ENCODE measurements at places on chromosomes 6 and 20.

DNA sequence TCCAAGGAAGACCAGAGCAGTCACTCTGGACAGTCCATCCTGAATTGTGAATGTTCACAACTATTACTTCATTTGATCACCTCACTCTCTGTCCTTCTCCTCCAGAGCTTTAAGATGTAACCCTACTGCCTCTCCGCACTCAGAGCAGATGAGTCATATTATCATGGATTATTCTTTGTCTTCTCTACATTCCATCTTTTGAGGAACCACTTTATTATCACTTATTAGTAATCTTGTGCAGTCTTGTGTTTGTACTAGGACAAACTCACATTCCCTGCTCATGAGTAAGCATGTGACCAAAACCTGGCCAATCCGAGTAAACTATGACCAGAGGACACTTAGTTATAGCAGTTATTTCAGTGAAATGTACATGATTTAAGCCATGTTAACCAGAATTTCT, 401.5 kb upstream of the ADGRB3 start:
- DNase-seq: no peak

GRCh38 chr20:57601211-57601570, 19.0 kb downstream of the ZBP1 start:
- DNase-seq: no peak

DNA sequence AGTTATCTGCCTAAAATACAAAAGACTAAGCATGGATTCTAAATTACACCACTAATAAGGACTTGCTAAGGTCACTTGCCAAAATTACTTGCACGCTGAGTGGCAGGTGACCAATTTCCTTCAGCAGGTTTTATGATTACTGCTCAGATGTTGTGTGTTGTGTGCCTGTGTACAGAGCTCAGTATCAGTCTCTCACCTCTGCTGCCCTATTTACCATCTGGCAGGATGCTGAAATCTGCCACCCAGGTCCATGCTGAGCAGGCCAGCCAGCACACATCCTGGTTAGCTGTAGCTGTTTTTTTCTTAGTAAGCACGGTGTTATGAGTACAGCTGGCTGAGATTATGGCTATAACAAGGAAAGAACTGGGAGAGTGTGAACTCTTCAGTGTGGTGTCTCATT, 34.0 kb downstream of the ELOVL4 start:
- DNase-seq: no peak

- no peak for DNase-seq
These were observed 61.9 kb downstream of the CDS2 start for GRCh38 chr20:5188736-5189135.

DNA sequence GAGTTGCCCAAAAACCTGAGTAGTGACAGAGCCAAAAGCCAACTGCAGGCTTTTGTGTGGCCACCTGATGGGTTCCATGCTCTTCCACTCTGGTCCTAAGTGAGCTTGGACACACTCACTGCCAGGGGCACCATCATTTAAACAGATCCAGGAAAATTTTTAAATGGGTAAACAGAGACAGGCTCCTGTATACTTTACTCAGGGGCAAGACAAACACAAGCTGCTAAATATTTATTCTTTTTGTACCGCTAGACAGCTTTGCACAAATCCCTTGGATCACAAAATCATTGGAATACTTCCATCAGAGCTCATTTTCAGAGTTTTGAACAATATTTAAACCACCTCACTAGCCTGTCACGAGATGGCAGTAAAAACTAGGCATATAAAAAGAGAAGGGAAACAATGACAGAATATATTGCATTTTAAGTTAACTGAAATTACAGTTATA, 31.4 kb downstream of the GCLC start:
- no peak for DNase-seq

DNA sequence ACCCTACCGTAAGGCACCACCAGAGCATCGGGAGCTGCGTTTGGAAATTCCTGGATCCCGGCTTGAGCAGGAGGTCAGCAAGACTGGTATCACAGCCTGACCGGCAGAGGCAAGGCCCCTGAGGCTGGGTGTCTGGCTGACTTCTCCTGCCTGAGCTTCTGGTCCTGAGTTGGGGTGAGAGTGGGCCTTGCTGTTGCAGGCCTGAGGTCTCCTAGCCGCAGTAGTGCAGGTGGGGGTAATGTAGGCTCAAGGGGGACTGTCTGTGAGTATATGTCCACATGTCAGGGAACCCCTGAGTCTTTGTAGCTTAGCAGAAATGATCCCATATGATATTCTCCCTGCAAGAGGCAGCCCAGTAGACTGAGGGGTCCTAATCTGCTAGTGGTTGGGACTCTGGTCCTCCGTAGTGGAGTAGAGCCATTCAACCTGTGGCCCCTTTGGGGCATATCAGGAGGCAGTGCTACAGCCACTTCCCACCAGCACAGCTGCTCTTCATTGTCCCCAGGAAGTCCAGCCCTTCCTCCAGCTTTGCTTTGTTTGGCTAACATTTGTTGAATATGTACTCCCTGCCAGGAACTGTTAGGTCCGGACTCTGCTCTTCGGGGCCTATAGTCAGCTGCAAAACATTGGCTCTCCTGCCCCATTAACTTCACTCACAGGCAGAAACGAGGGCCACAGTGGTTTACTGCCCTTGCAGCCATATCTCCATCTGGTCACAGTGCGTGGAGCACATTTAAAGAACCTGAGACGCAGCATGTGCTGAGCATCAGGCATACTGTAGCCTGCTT, 10.9 kb downstream of the LRRC73 start:
- DNase-seq: peak; percentile 20

GRCh38 chr20:24767623-24768100, 181.4 kb upstream of the CST7 start:
- DNase-seq: no peak

DNA sequence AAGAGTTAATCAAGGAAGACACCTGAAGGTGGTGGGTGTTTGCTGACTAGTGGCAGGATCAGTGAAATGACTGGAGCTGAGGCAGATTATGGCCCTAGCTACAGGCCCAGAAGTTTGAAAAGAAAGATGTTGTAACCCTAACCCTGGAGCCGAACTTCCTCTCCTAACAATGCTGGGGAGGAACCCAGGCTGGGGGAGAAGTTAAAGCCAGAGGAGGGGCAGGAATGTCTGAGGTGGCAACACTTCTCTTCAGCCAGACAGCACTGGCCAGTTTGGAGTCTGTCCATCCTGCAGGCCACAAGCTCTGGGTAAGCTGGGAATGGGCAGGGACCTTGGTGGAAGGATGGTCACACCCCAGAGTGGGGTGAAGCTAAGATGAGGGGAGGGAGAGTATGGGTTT, at the start of gene LST1:
TSS of gene LST1 (plus strand) at position 270 of the 400 bp plus-strand sequence. CDS start 1,023 bp downstream, outside the sequence.
- no peak for DNase-seq

- peak; percentile 10 for DNase-seq
These were observed 28.9 kb downstream of the EIF2S2 start for GRCh38 chr20:34083137-34083536.

- DNase-seq: no peak
These were observed 29.4 kb downstream of the PHIP start for GRCh38 chr6:79048611-79049010.

GRCh38 chr20:16216914-16217230, 356.4 kb downstream of the KIF16B start:
- no peak for DNase-seq

GRCh38 chr6:161788531-161788930, 514.7 kb upstream of the AGPAT4 start:
- no peak for DNase-seq

GRCh38 chr6:8530785-8531435, 95.6 kb upstream of the SLC35B3 start:
- no peak for DNase-seq

DNA sequence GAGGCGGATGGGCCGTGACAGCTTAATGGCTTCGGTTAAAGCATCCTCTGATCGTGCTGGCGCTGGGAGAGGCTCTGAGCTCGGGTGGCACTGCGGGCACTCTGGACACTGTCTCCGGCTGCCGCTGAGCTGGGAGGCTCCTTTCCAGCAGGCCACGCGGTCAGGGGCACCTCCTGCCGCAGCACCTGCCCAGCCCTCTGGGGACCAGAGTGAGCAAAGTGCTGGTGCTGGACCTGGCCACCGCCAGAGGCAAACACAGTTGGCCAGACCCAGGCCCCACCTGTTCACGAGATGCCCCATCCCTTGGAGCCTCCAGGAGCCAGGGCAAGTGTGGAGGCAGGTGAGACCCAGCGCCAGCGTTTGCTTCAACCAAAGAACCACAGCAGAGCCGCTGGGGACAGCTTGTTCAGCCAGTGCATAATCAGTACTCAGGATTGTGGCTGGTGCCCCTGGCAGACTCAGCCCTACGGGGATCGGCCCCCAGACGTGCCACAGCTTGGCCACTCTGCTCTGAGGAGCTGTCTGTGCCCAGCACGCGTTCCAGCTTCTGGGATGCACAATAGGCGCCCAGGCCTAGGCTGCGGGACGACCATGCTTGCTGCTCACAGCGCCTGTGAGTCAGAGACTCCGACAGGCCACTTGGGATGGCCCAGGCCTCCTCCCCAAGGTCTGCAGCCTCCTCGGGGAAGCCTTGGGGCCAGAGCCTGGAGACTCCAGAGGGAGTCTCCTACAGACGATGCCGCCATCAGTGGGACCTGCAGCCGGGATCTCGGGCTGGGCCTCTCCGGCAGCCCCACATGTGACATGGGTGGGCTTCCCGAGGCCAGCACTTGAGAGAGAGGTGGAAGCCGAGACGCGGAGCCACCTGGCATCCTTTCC, 38.2 kb upstream of the SLCO4A1 start:
- DNase-seq: no peak

DNA sequence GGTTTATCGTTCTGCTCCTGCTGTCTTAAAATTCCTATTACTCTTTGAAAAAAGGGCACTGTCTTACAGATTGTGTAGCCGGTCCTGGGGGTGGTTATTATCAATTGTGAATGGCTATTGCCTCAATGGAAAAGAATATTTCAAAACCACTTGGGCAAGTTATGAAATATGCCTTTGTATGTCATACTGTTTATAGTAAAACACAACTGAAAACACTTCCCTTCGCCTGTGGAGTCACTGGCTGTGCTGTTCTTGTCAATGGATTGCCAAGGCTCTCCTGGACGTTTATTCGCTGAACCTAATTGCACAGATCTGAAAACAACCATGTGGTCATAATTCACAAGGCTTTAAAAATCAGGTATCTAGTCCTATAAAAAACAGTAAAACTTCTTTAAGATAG, 47.8 kb upstream of the TAGAP start:
- DNase-seq: no peak

DNA sequence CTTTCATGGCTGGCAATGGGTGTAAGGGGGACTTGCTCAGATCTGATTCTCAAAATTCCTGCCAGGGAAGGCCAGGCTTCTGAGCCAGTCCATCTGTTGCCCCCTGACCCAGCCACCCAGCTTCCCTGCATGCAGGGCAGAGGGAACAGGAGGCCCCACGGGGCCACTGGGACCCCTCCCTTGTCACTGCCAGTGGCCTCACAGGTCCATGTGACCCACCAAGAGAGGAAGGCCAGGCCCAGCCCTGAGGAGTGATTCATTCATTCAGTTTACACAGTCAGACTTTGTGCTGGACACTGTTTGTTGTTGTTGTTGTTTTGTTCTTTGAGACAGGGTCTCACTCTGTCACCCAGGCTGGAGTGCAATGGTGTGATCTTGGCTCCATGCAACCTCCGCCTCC, 39.5 kb downstream of the UBE2V1 start:
- DNase-seq: no peak

DNA sequence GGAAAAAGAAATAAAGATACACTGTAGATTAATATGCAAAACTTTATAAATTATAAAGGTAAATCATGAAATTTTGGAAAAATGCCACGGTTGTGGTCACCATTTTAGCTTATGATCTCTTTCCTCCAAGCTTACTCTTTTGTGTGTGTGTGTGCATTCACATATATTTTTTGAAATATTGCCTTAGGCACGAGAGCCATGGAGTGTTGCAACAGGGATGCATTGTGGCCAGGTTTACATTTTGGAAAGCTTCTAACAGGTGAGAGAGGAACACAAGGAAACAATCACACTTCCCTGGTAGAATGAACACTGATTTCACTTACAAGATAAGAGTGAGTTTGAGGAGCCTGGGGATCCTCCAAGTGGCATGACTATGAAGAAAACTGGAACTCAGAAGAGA, 214.5 kb upstream of the TENT5A start:
- no peak for DNase-seq

GRCh38 chr6:26197933-26198721, 110.9 kb downstream of the HFE start:
- peak; percentile 82 for DNase-seq

DNA sequence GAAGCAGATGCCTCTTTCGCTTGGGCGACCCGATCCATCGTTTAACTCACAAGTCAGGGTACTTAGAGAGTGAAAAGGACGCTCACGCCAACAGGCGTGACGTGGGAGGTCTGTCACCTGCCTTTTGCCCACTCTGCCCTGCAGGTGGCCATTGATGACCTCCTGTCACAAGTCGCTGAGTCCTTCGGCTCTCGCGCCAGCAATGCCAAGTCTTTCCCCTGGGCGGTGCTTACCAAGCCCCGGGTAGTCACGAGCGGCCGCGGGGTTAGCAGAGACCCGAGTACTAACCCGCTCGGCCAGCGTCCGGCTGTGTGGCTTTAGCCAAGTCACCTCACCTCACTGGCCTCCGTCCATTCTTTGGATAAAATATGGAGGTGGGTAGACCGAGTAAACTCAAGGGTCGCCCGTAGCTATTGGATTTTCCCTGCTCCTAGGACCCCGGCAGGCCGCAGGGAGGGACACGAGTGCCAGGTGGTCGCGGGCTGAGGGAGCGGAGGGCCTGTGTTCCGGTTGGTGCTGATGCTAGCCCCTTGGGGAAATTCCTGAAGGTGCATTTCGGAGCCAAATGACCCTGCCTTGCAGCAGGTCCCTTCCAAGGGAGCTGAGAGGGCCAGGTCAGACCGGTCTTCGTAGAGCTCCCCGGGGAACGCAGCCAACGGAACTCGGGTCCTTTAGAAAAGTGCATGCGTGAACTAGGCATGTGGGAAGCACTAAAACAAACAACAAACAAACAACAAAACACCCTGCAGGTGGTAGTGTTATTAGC, 668 bp downstream of the PKIB start:
- peak; percentile 95 for DNase-seq

GRCh38 chr6:150410906-150411305, 42.1 kb downstream of the IYD start:
- no peak for DNase-seq

- DNase-seq: peak; percentile 36
These were observed 60.1 kb upstream of the TAGAP start for GRCh38 chr6:159104931-159105330.

DNA sequence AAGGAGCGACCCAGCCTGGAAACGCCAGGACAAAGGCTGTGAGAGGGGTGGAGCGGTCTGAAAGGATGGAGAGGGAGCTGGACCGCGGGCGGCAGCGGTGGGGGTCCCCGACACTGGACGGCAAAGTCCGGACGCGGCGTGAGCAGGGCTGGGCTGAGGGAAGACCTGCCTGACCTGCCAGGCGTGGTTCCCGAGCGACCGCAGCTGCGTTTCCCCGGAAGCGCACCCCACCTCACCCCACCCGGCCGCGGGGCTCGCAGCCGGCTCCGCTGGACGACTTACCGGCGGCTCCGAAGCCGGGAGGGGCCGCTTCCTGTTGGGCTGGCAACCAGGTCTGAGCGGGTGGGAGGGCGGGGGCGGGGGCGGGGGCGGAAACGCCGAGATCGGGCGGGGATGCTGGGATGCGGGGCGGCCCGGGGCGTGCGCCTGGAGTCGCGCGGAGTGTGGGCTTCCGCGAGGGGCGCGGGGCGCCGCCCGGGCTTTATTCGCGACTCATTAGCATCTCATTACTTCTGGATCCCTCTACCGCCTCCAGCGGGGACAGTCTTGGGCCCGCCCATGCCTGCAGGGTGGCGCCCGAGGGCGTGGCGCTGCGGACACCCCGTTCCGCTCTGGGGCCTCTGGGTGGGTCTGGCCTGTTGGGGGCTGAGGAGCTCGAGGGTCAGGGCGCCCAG, at the start of gene MICAL1:
TSS of gene MICAL1 (minus strand) at position 336 of the 674 bp plus-strand sequence. CDS start 1,576 bp downstream, outside the sequence.
- DNase-seq: peak; percentile 86

Measured in NCI-H146 (cell line).